ENCODE measurements at places on chromosomes 4 and X. TPM values are rescaled to one million over a fixed set of nuclear protein-coding genes. Genes with fewer than 3 reads are reported as not detected.
A peak's percentile ranks its signal among the peaks of the same experiment; 100 is the strongest.

GRCh38 chr4:104772849-104773248 lies 278.2 kb upstream of the CXXC4 start:
- no peaks in the 10 kb centered on the region for H3K36me3 ChIP-seq
- no peak overlapping the region for H3K4me3 ChIP-seq
- no peaks in the 10 kb centered on the region for H3K4me1 ChIP-seq
- no peaks in the 10 kb centered on the region for H3K27me3 ChIP-seq
- H3K27ac ChIP-seq, result no peak overlapping the region

DNA sequence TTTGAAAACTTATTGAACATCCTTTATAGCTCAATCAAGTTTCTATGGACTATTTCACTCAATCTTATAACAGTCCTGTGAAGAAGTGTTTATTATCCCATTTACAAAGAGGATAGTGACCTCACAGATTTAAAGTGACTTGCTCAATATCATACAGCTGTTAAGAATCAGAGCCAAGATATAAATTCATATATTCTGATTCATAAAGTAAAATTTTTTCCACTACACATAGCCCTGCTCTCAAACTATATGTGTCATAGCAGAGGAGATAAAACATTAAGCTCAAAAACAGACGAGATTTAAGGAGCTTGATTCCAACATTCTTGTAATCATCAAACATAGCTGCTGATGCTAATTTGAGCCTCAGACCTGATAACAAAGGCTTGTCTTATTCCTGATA lies 226.8 kb downstream of the CAMK2D start:
- peaks cover 10% of the 10 kb centered on the region for H3K4me1 ChIP-seq
- no peaks in the 10 kb centered on the region for H3K27me3 ChIP-seq
- H3K4me3 ChIP-seq, result no peak overlapping the region
- DNase-seq, result peak; percentile 75
- peaks cover 3% of the 10 kb centered on the region for H3K36me3 ChIP-seq

GRCh38 chr4:123244137-123244536 lies 152.5 kb upstream of the SPRY1 start:
- H3K4me3 ChIP-seq, result no peak overlapping the region
- DNase-seq, result peak; percentile 44
- no peak overlapping the region for H3K27ac ChIP-seq
- H3K4me1 ChIP-seq, result peaks cover 3% of the 10 kb centered on the region

- no peak overlapping the region for H3K4me3 ChIP-seq
- H3K27me3 ChIP-seq, result peaks cover 2% of the 10 kb centered on the region
- H3K4me1 ChIP-seq, result peaks cover 10% of the 10 kb centered on the region
- DNase-seq, result peak; percentile 19
- H3K36me3 ChIP-seq, result no peaks in the 10 kb centered on the region
Measured at GRCh38 chrX:1450361-1451161, 2.1 kb downstream of the ASMTL start.

GRCh38 chr4:7539659-7540058 lies 104.9 kb upstream of the PSAPL1 start:
- no peaks in the 10 kb centered on the region for H3K4me1 ChIP-seq
- H3K4me3 ChIP-seq, result no peak overlapping the region
- DNase-seq, result no peak

GRCh38 chr4:22661443-22661842 lies 31.3 kb upstream of the GBA3 start:
- H3K4me3 ChIP-seq, result no peak overlapping the region
- H3K27ac ChIP-seq, result no peak overlapping the region
- DNase-seq, result no peak

GRCh38 chr4:172344308-172344938 lies 531.2 kb downstream of the GALNTL6 start:
- no peak overlapping the region for H3K4me3 ChIP-seq
- H3K36me3 ChIP-seq, result no peaks in the 10 kb centered on the region
- H3K4me1 ChIP-seq, result no peaks in the 10 kb centered on the region
- no peaks in the 10 kb centered on the region for H3K27me3 ChIP-seq

GRCh38 chr4:169650227-169650936 lies 30.0 kb downstream of the CLCN3 start:
- no peaks in the 10 kb centered on the region for H3K4me1 ChIP-seq
- no peak overlapping the region for H3K27ac ChIP-seq
- no peak for DNase-seq
- H3K4me3 ChIP-seq, result no peak overlapping the region

DNA sequence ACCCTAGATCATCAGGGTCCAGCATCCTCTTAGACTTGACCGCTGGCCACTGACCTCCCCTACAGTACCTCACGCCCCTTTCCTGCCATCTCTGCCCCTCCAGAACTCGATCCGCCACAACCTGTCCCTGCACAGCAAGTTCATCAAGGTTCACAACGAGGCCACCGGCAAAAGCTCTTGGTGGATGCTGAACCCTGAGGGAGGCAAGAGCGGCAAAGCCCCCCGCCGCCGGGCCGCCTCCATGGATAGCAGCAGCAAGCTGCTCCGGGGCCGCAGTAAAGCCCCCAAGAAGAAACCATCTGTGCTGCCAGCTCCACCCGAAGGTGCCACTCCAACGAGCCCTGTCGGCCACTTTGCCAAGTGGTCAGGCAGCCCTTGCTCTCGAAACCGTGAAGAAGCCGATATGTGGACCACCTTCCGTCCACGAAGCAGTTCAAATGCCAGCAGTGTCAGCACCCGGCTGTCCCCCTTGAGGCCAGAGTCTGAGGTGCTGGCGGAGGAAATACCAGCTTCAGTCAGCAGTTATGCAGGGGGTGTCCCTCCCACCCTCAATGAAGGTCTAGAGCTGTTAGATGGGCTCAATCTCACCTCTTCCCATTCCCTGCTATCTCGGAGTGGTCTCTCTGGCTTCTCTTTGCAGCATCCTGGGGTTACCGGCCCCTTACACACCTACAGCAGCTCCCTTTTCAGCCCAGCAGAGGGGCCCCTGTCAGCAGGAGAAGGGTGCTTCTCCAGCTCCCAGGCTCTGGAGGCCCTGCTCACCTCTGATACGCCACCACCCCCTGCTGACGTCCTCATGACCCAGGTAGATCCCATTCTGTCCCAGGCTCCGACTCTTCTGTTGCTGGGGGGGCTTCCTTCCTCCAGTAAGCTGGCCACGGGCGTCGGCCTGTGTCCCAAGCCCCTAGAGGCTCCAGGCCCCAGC lies 5.2 kb downstream of the FOXO4 start:
- no peaks in the 10 kb centered on the region for H3K36me3 ChIP-seq
- peaks cover 55% of the 10 kb centered on the region for H3K4me1 ChIP-seq
- H3K4me3 ChIP-seq, result no peak overlapping the region

DNA sequence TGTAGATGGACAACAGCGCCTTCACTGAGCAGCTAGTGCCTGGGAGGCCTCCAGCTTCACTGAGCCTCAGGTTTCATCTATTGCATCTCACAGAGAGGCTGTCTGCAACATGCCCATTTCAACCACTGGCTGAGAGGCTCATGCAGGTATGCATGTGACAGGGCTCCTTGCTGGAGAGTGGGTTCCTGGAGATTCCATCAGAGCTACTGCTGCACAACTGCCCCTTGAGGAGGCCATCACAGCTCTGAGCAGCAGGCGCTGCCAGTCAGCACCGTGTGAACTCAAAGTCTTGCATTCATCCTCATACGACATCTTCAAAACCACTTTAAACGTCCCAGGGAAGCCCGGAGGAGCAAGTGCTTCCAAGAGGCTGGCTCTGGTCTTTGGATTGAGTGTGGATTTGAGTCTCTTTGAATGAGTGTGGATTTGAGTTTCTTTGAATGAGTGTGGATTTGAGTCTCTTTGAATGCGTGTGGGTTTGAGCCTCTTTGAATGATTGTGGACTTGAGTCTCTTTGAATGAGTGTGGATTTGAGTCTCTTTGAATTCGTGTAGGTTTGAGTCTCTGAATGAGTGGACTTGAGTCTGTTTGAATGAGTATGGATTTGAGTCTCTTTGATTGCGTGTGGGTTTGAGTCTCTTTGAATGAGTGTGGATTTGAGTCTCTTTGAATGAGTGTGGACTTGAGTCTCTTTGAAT lies 8.7 kb downstream of the P2RY8 start:
- H3K4me3 ChIP-seq, result no peak overlapping the region
- DNase-seq, result no peak
- H3K27me3 ChIP-seq, result no peaks in the 10 kb centered on the region
- H3K27ac ChIP-seq, result no peak overlapping the region
- H3K4me1 ChIP-seq, result no peaks in the 10 kb centered on the region
- H3K36me3 ChIP-seq, result no peaks in the 10 kb centered on the region

Gene TMPRSS11B
- total RNA-seq, result not detected

Gene PNMA5
- total RNA-seq, result not detected

Gene CSN1S1
- not detected for total RNA-seq

Gene JADE3
- 2.7 TPM for total RNA-seq

Gene PCYT1B
- 1.4 TPM for total RNA-seq

Gene CYP2U1
- 6.1 TPM for total RNA-seq

Gene F9
- total RNA-seq, result not detected

Gene CTAG1B
- not detected for total RNA-seq

Gene ZNF518B
- total RNA-seq, result 22.3 TPM
